ENCODE measurements at places on chromosomes 6 and 20.
A peak's percentile ranks its signal among the peaks of the same experiment; 100 is the strongest.

GRCh38 chr6:164068527-164068926, 654.0 kb downstream of the QKI start:
- DNase-seq, result no peak

GRCh38 chr6:145155873-145156782, 579.2 kb downstream of the EPM2A start:
- no peak for DNase-seq

GRCh38 chr6:30730601-30731435, 10.7 kb downstream of the TUBB start:
- peak; percentile 77 for DNase-seq

DNA sequence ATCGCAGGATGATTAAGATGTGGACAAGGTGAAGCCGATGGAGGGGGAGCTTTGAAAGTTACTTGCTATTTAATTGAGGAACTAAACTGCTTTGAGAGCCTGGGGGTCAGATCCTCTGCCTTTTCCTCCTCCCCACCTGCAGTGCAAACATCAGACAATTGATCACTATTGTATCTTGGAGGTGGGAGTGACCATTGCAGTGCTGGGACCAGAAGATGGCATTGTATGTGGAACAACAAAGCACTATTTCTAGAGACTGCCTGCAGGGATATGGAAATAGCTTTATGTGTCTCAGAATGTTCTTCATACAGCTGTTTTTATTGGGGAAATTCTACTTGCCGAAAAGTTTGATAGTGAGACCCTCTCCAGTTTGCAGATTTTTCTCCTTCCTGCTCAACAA, 4.2 kb downstream of the MOG start:
- no peak for DNase-seq

- DNase-seq, result no peak
These were observed 89.9 kb upstream of the MTHFD1L start for GRCh38 chr6:150775415-150776203.

- DNase-seq, result no peak
These were observed 270.0 kb downstream of the CDH26 start for GRCh38 chr20:60228255-60228654.
